ENCODE measurements at places on chromosomes 16 and 17.
A peak's percentile ranks its signal among the peaks of the same experiment; 100 is the strongest.

- no peak for DNase-seq
Measured at GRCh38 chr17:8910969-8911604, 43.6 kb upstream of the PIK3R6 start.

DNA sequence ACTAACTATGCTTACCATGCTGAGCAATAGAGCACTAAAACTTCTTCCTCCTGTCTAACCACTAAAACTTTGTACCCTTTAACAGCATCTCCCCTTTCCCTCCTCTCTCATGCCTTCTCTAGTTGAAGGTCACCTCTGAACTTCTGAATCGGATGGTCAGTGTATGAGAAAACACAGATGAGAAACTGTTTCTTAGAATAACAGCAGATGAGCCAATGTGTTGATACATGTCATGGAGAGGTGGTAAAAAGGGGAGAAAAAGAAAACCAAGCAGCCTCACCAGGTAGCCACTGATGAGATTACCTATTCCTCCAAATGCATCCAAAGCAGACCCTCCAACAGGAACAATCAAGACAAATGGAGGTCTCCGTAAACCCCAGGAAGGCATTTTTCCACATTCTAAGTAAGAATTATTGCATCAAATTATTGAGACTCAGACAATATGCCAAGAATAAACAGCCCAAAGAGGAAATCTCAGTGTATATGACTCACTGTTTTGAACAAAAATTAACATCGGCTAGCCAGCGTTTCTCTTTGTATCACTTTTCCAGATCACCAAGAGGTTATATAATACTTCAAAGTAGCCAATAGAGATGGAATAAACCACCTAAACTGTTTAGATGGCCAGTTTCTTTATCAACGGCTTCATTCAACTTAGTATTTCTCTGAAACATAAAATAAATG, 793.3 kb upstream of the SOX9 start:
- DNase-seq: no peak

- no peak for DNase-seq
Measured at GRCh38 chr16:15857724-15858560, 1.1 kb upstream of the MYH11 start.

GRCh38 chr17:64614266-64615027, 47.7 kb downstream of the SMURF2 start:
- DNase-seq: no peak

DNA sequence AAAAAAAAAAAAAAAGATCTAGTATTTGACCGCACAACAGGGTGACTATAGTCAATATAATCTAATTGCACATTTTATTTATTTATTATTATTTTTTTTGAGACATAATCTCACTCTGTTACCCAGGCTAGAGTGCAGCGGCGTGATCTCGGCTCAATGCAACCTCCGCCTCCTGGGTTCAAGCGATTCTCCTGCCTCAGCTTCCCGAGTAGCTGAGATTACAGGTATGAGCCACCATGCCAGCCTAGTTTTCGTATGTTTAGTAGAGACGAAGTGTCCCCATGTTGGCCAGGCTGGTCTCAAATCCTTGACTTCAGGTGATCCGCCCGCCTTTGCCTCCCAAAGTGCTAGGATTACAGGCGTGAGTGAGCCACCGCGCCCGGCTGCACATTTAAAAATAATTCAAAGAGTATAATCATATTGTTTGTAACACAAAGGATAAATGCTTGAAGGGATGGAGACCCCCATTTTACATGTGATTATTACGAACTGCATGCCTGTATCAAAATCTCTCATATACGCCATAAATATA, 794 bp downstream of the ANKS3 start:
- no peak for DNase-seq

DNA sequence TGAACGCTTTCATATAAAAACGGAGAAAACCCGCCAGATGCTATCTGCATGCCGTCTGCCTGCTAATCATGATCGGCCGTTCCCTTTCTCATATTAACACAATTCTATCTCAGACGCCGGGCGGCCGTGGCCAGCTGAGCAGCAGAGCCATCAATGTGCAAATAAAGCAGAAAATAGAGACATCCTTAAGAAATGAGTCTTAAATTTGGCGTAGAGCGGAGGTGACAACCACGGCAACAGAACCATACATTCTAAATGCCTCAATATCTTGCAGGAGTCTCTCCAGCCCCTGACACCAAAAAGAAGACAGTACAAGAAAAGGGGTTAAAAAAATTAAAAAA, 2.7 kb upstream of the IRX5 start:
- DNase-seq: no peak

DNA sequence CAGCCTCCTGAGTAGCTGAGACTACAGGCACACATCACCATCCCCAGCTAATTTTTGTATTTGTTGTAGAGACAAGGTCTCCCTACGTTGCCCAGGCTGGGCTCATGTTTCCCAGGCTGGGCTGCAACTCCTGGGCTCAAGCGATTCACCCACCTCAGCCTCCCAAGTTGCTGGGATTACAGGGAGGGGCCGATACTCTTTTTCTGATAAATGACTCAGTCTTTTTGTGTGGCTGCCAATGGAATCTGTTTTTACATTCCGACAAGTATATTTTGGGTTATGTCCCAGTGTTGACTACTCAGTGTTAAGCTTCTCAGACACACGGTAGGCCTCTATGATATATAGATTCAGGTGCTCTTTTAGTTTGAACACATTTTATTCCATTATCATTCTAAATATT, 58.1 kb downstream of the SLFN11 start:
- no peak for DNase-seq

- no peak for DNase-seq
Measured at GRCh38 chr16:29030086-29030840, 45.4 kb downstream of the LAT start.

DNA sequence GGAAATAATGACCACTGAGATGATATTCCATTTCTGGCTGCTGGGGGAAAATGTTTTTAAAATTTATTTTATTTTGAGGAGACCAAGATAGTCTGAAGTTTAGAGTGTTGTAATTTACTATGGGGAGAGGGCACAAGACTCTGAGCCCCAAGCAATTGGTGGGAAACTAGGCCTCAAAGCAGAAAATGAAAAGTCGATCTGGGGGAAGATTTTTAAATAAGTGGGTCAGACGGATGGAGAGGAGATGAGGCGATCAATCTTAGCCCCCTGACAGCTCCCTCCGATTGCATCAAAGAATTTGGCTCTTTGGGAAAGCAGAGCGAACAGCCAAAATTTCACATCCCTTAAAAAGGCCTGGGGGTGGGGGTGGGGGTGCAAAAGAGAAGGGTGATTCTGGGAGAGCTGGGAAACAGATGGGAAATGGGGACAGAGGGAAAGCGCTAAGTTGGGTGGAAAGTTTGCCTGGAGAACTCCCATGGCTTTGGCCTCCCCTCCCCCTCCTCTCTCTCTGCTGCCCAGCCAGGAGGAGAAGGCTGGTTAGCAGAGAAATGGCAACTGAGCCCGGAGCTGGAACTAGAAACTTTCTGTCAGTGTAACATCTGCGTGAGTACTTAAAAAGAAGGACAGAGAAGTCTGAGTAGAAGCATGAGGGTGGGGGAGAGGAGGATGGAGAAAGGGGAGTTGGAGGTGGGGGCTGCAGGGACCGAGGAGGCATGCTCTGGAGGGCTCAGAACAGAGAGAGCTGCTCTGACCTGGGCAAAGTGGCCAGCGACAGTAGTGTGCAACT, 1.4 kb upstream of the HOXB2 start:
- DNase-seq: no peak

DNA sequence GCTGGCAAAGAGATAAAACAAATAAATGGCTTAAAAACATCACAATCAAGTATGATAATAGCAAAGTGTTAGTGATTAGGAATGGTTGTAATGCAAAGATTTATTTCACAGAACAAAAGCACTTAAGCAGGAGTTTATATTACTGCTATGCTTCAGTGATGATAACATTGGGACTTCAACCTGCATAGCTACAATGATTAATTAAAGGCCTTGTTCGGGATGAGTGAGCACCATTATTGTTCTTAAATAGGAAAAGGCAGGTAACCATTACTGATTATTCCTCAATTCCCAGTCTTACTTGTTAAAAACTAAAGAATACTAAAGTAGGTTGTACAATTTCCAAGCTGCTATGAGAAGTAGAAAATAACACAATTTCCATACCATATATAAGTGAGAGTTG, 1247.5 kb upstream of the CDH8 start:
- no peak for DNase-seq

GRCh38 chr17:57259306-57259705, 3.0 kb downstream of the MSI2 start:
- DNase-seq: no peak

DNA sequence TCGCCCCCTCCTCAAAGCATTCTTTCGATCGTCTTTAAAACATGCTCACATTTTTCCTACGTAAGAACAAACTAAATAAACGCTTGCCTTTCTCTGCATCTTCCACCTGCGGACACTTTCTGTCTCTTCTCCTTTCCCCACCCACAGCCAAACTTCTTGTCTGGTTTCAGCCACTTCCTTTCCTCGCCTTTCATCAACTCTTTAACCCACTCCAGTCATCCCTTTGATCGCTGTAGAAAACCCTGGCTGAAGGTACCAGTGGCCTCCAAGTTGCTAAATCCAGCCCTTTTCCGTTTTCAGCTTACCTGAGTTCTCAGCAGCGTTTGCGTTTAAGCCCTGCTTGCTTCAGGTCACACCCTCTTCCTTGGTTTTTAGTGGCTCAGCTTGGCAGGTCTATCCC, 483 bp downstream of the RPA1 start:
- no peak for DNase-seq

- no peak for DNase-seq
Measured at GRCh38 chr17:72761431-72761830, 331.1 kb downstream of the SLC39A11 start.

GRCh38 chr16:78170494-78170933, 71.1 kb downstream of the WWOX start:
- DNase-seq: no peak

- no peak for DNase-seq
Measured at GRCh38 chr17:35715416-35715815, 16.0 kb upstream of the RASL10B start.

- no peak for DNase-seq
Measured at GRCh38 chr17:5531085-5531418, 44.7 kb downstream of the MIS12 start.

- DNase-seq: no peak
Measured at GRCh38 chr16:81574168-81574567, 129.6 kb downstream of the CMIP start.

DNA sequence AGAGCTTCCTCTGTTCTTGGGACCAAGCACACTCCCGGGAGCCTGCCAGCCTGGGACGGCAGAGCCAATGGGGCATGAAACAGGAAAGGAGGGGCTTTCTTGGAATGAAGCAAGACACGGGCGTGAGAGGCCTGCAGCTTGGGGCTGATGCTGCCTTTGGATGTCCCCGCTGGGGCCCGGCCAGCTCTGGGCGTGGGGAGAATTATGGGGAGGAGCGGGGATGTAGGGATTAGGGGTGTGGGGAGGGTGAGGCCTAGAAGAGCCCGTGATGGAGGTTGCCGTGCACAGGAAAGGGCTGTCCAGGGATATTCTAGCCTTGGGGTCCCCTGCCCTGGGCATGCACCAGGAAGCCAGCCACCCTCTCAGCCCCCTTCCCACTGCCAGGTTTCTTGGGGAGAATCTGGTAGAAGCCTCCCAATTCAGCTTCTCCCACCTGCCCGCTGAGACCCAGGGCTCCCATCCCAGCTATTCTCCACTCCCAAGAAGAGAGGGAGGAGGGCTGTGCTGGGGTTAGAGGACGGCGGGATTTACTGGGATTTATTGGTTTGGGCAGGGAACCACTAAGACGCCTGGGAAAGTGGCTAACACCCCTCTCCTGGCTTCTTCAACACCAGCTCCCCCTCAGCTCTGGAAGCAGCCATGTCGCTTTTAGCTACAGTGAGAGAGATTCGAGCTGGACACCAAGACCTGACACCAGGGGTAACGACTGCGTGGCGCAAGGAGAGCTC, 20.0 kb upstream of the NXPH3 start:
- DNase-seq: no peak

GRCh38 chr16:10090816-10091215, 91.4 kb downstream of the GRIN2A start:
- DNase-seq: no peak

DNA sequence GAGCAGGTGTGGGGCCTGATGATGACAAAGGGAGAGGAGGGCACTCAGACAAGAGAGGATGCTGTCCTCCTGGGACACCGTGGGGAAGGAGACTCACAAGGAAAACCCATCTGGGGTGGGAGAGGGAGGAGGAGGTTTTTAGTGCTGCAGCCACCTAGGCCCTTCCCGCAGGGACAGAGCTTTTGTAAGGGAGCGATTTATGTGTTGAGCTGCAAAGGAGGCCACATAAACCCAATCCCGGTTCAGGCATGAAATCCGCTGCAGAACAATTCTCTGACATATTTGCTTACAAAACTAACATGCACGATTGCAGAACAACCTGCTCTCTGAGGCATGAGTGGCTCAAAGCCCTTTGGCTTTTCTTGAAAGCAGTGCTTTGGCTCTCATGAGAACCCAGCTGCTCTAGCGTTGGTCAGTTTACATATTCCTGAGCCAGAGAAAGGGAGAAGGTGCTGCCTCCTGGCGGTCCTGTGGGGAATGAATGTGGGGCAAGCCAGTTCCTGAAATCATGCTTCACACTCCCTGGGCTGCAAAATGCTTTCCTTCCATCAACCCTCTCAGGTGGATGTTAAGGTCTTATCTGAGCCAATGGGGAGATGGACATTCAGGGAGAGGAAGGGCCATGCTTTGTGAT, 122.4 kb upstream of the NLRP1 start:
- DNase-seq: peak; percentile 13

GRCh38 chr16:23048164-23048563, 101.1 kb downstream of the USP31 start:
- no peak for DNase-seq
